ENCODE measurements at places on chromosomes 5 and 9.

- DNase-seq: no peak
Observed at GRCh38 chr9:117415358-117415914, 579 bp upstream of the ASTN2 start.

DNA sequence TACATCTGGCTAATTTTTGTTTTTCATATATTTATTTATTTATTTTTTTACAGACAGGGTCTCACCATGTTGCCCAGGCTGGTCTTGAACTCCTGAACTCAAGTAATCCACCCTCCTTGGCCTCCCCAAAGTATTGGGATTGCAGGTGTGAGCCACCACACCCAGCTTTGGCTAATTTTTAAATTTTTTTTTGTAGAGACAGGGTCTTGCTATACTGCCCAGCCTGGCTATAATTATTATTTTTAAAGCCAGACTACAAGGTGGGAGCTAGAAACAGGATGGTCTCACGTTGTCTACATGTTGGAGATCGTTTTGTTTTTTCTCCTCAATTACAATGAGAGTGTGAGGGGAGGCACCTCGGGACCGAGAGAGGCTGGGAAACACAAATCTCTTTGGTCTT lies 23.8 kb downstream of the ASS1 start:
- DNase-seq: no peak

- DNase-seq: no peak
Observed at GRCh38 chr5:18740301-18740700, 1106.0 kb downstream of the TAF11L14 start.

DNA sequence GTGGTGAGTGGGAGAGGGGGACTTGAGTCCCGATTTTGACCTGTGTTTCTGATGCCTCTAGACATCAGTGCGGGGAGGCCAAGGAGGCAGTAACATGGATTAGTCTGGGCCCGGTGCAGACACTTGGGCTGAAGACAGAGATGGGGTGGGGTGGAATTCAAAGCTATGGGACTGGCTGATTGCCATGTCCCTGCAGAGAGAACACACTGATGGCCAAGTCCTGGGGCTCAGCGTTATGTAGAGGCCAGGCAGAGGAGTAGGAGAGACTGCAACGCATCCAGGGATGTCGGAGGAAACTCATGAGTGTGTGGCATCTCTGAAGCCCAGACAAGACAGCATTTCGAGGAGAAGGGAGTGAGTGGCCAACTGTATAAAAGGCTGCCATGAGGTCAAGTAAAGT lies 30.1 kb downstream of the PSD2 start:
- DNase-seq: no peak

DNA sequence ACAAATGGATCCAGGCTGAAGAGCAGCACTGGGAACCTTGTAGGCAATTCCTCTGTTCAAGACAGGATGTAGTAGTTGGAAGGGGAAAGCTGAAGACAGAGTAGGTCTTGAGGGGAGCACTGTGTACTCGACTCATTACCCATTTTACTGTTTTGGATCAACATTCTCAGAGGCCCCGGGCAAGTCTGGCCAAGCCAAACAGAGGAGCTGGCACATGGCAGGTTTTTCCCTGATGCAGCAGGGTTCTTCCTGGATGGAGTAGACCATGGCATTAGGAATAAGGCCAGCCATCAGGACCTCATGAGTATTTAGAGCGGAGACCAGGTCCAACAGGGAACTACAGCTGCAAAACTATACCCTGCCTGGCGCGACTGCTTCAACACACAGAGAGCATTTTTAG lies 4.4 kb downstream of the SVEP1 start:
- no peak for DNase-seq

- DNase-seq: no peak
Observed at GRCh38 chr5:106374956-106375355, 1295.8 kb downstream of the EFNA5 start.

DNA sequence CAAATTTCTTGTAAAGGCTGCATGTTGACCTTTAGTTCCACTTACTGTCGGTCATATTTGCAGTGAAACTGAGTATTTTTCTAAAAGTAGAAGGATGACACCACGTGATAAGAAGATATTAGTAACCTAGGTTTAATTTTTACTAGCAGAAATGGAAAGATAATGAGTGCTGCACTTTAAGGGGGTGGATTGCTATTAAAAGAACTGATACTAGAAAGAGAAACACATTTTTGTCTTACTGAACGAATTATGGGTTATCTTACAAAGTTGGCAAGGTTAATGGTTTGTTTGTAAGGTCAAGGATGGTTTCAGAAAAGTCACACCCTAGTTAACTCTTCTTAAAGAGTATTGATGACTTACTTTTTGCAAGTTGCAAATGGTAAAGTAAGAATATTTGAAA lies 2.4 kb downstream of the MACIR start:
- no peak for DNase-seq

DNA sequence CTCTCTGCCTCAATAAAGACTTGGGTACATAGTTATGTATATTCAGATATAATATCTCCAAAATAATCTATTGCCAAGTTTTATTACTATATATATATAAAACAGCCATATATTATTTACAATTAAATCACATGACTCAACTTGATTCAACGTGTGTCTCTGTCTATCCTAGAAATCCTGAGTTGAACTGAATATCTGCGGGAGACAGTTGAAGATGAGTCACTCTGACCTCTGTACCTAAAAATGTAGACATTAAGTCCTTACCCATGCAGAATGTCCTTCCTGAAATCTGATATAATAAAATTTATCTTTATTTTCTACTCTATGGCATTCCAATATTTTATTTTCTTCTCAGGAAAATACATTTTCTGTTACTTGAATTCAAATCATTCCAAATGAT lies 218.2 kb upstream of the PRDM9 start:
- no peak for DNase-seq

- DNase-seq: peak; percentile 51
Observed at GRCh38 chr9:88218726-88219125, 80.5 kb upstream of the SPATA31C2 start.

DNA sequence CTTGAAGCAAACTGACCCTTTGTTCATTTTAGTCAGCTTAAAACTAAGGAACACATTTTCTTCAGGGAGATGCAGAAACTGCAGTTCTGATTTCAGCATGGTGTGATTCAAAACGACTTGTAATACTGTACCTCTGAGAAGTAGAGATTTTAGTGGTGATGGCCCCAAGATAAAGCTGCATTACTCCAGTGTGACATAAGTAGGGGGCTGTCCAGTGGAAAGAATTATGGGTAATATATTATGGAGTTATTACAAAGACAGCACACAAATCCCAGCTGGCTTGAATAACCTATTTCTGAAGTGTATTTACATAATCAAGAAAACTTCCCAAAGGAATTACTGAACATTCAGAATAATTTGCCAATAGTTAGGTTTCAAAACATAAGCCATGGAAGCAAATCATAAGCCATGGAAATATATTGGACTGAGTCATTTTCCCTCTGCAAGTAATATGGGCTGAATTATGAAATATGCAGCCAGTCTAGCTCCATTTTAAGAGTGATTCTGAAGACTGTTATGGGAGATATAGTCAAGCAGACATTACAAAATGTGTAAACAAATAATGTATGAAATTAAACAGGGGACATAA lies 133.7 kb upstream of the FBXL17 start:
- DNase-seq: no peak

GRCh38 chr5:9782826-9783560 lies 152.8 kb upstream of the TAS2R1 start:
- DNase-seq: no peak

DNA sequence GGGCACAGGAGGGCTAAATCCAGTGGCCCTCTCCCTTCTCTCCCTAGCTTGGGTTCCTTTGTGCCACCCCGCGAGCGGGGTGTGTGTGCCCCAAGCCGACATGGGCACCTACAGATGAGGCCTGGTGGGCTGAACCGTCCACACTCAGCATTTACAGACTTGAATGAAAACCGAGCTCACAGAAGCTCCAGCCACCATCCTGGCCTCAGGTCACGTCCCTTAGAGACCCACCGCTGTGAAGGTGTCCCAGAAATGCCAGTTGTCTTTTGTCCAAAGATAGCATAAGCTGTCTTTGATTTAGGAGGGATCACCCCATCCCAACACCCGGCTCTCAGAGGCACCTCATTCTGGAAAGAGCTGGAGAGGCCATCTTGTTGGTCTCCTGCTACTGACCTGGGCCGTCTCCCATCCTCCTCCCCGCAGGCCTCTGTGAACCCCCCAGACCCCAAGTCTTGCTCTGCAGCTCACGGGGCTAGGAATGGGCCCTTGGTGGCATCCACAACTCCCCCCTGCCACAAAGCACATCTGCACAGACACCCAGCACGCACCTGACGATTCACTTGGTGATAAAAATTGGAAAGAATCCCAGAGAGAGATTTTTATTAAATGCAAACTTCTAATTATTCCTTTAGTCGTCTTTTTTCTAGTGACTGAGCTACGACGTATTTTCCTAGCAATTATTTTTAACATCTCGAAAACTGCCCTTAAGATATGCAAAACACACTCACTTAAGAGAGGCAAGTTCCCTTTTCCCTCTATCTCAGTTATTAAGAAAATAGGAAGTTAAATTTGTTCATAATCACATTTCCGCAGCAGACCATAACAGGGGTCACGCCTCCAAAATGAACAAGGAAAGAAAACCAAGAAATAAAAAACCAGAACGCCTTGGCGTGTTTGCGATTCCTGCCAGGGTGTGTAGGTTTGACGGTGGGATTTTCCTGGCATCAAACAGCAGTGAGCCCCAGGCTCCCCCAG lies 80.5 kb upstream of the LMX1B start:
- DNase-seq: no peak

DNA sequence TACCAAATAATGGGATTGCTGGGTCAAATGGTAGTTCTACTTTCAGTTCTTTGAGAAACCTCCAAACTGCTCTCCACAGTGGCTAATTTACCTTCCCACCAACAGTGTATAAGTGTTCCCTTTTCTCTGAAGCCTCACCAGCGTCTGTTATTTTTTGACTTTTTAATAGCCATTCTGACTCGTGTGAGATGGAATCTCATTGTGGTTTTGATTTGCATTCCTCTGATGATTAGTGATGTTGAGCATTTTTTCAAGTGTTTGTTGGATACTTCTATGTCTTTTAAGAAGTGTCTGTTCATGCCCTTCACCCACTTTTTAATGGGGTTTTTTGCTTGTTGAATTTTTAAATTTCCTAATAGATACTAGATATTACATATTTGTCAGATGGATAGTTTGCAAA lies 28.4 kb upstream of the SUSD1 start:
- DNase-seq: peak; percentile 77

DNA sequence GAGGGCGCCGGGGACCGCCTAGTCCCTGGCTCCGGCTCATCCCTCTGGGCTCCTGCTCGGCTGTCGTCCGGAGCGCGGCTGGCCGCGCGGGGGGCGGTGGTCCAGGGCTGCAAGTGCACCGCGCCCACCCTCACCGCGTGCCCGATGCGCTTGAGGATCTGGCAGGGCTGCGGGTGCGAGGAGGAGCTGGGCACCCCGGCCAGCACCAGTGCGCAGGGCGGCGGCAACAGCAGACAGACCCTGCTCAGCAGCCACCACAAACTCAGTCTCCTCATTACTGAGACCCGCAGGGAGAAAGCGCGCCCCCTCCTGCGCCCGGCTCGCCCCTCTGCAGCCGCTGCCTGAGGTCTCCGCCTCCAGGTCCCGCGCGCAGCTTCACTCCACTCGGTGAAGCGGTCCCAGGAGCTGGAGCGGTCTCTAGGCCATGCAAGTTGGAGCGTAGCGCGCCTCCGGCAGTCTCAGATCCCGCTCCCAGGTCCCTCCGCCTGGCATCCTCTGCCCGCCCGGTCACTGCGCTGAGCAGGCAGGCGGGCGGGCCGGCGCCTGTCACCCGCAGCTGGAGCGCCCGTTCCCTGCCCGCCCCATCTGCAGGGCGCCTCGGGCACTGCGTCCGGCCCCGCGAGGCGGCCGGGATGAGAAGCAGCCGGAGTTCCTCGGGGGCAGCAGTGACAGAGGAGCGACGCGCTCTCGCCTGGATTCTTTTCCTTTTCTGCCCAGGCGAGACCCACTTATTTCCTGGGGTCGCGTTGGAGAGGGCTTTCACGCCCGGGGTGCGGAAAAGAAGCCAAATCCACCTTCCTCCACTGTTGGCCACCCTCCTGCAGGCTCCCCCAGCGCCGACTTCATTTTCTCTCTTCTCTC lies 512 bp downstream of the GRIN3A start:
- no peak for DNase-seq

- DNase-seq: peak; percentile 23
Observed at GRCh38 chr9:108850293-108850897, 5.4 kb downstream of the ACTL7B start.

DNA sequence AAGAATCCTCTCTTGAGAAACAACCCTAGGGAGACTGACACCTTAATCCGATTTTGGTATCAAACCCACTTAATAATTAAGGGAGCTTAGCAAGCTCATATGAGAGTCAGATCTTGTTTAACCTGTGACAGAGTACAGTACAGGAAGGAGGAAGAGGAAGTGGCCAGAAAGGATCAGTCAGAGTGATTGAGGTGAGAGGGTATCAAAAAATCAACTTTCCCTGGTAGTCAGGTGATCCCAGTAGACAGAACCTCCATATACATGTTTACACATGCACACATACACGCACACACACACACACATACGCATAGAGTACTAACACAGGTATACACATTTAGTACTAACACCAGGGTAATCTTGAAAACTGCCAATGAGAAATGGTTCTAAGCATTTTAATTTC lies 56.8 kb downstream of the GLIS3 start:
- no peak for DNase-seq

DNA sequence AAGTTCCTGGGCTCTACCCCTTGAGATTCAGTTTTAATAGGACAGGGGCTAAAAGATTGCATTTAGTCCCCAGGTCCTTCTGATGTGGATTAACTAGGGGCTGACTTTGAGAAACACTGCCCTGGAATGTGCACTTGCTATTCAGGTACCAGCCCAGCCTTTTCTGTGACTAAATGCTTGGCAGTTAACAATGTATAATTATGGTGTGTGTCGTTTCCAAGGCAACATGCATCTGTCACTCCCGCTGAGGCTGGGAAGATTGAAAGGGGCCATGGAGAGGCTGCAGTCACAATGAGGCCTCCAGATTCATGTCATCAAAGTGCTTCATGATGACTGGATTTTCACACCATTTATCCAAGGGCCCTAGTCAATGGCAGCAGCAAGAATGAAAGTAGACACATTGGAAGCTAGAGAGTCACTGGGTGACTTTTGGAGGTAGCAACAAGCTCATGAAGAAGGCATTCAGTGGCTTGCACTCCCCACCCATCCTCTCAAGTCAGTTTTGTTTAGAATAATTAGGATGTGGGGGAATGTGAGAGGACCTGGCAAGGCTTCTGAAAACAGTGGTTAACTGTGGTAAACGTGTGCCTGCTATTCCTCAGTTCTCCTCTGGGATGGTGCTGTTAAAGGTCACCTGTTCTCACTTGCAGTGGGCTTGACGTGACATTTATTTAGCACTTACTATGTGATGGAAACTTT lies 28.3 kb downstream of the RAI14 start:
- peak; percentile 44 for DNase-seq

DNA sequence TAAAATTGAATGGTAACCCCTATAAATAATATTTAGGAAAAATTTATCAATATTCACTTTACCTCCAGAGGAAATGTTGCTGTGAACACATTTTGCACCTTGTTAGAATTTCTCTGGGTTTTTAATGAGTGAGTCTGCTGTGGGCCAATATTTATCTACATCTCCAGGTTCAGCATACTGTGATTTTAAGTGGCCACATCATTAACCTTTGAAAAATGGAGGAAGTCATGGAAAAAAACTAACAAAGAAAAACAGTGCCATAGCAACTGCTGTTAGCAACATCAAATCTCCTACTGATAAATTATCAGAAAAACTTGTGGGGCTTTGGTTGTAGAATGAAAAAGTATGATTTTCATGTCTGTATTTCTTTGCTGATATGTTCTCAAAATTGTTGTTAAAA lies 55.0 kb downstream of the CD180 start:
- DNase-seq: no peak

GRCh38 chr5:50922942-50923767 lies 256.7 kb downstream of the PARP8 start:
- DNase-seq: no peak

GRCh38 chr9:26723486-26723885 lies 169.1 kb downstream of the CAAP1 start:
- DNase-seq: peak; percentile 2

Measured in fibroblast of lung (primary cell).